Hepatocyte (in vitro differentiated cells): ENCODE measurements at places on chromosomes 7 and 10.

DNA sequence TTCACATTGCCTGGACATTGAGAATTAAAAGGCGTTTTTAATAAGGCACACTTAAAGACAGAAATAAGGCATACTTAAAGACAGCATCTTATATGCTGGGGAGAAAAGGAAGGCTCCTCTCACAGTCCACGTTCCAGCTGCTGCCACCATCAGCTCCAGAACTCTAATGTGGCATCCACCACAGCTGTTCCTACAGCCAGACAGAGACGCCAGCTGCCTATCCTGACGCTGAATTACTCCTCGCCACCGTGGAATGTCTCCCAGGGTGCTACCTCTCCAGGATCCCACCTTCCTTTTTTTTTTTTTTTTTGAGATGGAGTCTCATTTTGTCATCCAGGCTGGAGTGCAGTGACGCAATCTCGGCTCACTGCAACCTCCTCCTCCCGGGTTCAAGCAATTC is 30.8 kb downstream of the SLC37A3 start:
- no peak for DNase-seq

DNA sequence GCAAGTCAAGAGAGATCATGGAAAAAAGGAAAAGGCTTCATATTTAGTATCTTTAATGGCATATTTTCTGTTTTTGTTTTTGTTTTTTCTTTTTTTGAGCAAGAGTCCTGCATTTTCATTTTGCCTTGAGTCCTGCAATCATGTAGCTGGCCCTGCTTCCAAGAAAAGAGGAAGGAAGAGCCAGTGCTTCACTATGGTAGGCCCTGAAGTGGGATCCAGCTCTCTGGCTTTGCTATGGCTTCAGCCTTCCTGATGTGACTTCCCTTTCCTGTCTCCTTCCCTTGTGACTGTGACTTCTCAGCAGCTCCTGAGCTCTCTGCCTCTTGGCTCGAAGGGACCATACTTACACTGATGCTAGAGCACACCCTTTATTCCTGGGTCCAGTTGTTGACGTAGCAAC is 512.3 kb downstream of the INHBA start:
- DNase-seq, result no peak

DNA sequence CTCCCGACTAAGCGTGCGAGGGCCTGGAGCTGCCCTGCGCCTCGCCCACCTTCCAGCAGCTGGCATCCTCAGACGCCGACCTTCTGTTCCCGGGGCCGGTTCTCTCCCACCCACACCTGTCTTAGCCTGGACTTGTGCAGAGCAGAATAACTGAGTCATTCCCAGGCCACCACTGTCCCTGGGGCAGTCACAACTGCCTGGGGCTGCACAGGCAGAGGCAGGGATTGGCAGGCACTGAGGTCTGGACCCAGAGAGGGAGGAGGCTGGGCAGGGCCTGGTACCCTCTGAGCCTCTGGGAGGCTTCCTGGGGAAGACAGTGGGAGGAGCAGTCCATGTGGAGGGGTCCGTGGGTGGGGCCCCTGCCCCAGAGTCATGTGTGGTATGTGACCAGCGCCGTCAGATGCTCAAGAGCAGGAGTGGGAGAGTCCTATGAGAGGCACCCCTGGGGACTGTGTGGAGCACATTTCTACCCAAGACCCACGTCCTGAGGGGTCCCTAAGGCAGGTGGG is 74.3 kb downstream of the NKX6-2 start:
- no peak for DNase-seq

DNA sequence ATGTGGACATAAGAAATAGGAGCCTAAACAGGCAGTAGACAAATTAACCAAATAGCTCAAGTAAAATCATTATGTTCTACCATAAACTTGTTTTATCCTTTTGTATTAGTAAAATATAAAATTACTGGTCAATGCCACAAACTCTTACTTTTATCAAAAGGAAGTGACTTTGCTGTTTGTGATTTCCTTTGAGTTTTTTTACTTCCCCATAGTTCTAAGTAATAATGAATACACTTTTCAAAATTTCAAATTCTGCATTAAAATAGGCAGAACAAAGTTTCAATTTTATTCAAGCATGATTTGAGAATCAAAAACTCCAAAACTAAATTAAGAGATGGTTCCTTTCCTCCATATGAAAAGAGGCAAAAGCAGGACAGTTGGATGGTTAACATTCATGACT is 139.7 kb upstream of the ABCB5 start:
- DNase-seq, result no peak

GRCh38 chr10:123518765-123519164 is 147.4 kb upstream of the GPR26 start:
- DNase-seq, result no peak

GRCh38 chr7:15041226-15041625 is 138.7 kb upstream of the DGKB start:
- DNase-seq, result no peak

DNA sequence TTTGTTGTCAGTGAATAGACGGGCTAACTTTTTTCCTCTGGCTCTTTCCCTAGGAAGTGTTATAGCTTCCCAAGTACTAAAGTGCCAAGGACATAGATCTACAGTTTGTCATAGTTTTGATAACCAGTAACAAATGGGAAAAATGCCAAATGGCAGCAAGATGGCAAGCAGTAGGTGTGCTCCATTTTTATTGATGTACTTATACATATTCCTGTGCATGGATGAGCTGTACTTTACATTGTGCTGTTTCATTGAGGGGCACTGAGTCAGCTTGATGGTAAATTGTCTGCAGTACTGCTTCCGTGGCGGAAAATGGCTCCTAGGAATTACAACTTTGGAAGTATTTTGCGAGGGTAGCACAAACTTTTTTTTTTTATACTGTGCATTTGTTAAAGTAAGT is 7.1 kb downstream of the ADAM22 start:
- no peak for DNase-seq

DNA sequence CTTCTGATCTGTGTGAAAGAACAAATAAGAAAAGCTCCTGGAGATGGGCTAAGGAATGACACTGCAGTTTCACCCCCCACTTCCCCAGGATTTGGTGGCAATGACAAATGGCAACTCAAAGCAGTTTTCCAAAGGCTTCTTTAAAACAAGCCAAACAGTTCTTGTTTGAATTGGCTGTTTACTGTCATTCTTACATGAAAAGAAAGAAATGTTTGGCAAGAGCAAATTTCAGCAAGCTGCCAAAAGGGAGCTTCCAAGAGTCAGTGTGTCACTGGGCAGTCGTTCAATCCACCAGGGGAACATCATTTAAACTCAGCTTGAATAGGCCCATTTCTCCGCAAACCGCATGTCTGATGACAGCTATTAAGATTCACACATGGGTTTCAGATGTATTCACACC is 119.0 kb upstream of the RHOBTB1 start:
- no peak for DNase-seq

DNA sequence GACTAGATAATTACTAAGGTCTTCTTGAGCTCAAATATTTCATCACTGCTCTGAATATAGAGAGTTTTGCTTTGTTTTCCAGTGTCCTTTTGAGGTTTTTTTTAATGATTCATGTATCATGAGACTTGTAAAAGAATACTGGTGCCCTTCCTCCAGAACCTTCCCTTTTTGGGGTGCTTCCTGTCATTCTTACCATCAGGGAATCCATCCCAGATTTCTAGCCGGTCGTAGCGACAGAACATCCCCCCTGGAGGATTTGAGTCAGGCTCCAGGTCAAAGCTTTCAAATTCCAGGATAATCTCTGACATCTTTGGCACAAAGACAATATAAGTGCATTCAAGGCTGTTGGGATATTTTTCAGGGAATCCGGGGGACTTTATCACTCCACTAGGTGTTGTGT is 71.0 kb downstream of the NRP1 start:
- DNase-seq, result no peak

GRCh38 chr7:154503962-154504550 is 451.9 kb downstream of the DPP6 start:
- DNase-seq, result peak; percentile 78

DNA sequence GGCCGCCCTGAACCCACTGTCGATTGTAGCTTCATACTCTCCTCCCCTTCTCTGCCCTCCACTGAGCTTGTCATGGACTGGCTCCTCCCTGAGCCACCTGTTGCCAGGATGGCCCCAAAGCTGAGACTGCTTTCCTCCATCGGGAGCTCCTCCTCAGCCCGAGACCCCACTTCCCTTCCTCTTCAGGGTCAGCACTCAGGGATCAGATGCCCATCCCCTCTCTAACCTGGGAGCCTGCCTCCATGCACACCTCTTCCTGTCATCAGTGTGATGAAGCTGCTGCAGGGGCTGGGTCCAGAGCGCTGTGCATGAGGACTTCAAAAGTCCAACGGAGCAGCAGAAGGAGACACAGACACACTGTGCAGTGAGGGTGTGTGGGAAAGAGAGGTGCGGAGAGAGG is 201.1 kb downstream of the WDR37 start:
- no peak for DNase-seq

DNA sequence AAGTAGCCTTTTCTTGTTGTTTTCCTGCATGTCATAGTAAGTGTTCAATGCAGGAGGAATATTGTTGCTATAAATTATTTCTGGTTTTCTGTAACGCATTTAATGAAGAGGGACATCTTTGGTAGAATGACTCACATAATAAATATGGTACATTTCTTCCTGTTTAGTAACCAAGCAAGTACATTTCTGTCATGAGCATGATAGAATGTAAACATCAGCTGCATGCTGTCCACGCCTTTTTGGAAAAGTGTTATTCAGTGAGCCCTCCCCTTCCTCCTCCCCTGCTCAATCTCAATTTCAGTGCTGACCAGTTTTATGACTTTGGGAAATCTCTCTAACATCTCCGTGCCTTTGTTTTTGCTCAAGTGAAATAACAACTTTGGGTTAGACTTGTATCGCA is 664.0 kb downstream of the XPNPEP1 start:
- no peak for DNase-seq

DNA sequence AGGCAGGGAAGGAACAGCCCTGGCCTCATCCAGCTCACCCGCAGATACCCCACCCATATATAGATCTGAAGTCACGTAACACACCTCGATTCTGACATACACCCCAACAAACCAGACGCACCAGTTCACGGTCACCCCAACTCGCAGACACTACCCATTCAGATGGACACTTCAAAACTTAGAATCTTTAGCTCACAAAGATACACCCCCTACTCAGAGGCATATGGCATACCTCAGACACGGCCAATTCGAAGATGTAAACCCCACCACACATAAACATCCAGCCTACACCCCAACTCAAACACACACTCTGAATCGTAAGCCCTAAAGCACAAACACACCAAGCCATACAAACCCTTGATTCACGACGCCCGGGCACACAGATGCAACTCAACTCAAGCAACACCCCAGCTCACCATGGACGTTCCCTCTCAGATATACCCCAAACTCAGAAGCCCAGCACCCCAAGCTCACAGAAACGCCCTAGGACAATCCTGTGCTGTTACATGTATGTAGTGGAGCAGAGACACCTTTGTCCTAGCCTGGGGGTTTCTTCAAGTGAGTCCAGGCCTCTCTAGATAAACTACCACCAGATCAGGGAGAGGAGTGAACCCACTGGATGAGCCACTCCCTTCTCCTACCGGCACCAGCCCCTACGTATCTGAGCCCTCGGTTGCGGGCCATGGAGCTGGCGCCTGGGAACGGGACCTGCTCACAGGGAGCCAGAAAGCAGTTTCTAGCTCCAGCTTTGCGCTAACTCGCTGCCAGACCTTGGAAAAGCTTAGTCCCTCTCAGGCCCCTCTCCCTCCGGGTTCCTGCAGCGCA is 8.8 kb downstream of the PSD start:
- DNase-seq, result no peak

DNA sequence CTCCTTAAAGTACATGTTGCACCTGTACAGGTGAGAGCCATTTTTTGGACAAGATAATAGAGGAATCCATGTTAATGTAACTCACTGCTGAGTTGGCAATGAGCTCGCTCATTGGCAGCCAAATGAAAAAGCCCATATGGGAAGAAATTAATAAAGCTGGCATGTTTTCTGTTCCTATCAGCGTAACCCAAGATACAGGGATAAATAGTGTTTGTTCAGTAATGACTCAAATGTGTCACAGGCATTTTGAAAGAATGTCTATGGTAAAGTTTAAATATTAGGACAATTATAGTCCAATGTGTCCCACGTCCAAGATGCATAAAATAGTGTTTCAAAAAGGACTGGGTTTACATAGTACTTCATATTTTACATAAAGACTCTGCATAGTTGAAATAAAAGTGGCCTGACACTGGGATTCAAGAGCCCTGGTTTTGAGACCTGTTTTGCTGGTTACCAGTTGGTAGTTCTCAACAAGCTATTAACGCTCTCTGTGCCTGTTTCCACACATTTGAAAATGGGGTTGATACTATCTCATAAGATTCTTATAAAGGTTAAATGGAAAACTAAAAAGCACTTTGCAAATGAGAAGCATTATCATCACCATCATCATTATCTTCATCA is 49.1 kb downstream of the MTURN start:
- no peak for DNase-seq

DNA sequence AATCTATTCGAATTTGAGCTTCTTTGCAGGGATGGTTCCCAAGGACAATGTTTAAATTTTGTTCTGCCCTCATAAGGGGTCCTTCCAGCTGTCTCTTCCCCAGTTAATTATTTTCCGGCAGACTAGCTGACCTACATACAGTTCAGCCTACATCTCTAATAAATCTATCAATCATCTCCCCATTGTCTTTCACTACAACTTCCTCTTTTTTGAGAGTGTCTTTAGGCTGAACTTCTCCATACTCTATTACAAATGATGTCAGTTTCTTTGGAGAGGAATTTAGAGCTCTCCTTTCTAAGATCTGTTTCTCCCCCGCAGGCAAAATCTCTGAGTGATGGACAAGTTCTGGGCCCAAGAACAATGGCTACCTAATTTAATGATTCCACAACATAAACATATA is 122.2 kb downstream of the PCLO start:
- DNase-seq, result no peak

DNA sequence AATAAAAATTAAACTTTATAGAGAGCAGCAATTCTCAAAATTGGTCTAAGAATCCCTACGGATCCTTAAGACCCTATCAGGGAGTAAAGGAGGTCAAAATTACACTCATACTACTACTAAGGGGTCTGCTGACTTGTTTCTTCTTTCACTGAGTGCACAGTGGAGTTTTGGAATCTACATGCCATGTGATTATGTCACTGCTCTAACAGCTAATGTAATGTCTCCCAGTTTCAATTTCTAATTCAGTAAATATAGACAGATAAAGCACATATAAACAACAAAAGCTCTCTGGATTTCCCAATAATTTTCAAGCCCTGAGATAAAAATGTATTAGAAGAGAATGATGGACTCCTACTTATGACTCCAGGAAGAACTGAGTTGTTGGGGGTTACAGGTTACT is 74.6 kb downstream of the WAPL start:
- no peak for DNase-seq

DNA sequence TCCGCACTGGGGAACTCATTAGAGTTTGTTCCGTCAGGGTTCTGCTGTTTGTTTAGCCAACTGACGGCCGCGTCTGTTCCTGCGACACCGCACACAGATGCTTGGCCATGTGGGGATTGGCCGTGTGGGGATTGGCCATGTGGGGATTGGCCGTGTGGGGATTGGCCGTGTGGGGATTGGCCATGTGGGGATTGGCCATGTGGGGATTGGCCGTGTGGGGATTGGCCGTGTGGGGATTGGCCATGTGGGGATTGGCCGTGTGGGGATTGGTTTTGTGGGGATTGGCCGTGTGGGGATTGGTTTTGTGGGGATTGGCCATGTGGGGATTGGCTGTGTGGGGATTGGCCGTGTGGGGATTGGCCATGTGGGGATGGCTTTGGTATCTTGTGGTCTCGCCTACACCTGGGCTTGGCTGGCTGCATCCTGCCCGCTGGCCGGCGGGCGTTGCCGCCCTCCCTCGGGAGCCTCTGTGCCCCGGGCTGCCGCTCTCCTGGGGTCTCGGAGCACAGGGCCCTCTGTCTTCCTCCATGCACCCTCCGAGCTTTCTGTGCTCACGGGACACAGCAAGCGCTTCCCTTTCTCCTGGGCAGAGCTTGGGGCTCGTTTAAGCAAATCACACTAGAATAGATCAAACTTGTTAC is 62.5 kb downstream of the NKX6-2 start:
- DNase-seq, result no peak

- no peak for DNase-seq
Measured at GRCh38 chr10:69816521-69816920, 14.8 kb downstream of the COL13A1 start.
